ENCODE measurements at places on chromosomes 2 and 18.

- no peak for DNase-seq
Measured at GRCh38 chr2:133651861-133652260, 83.6 kb upstream of the NCKAP5 start.

GRCh38 chr2:100248971-100249370 lies 73.3 kb downstream of the LONRF2 start:
- DNase-seq, result no peak

- no peak for DNase-seq
Measured at GRCh38 chr18:46220116-46220515, 115.9 kb downstream of the HAUS1 start.

DNA sequence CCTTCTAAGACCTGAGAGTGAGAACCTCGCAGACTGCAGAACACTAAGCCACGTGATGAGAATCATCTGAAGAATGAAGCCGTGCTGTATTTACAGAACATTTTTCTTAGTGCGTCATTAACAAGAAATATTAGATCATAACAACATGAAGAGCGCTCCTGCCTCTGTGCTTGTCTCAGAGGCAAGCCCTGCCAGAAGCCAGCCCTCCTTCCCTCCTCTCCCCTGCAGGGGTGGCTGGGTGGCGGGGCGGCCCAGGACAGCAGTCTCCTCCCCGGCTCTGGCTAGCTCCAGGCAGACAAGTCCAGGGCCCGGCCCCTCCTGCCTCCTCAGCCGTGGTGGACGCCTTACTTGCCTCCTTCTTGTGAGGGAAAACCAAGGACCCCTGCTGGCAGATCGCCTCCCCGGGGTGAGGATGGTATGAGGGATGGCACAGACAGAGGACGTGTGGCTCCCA lies 262.7 kb downstream of the TWIST2 start:
- DNase-seq, result no peak

DNA sequence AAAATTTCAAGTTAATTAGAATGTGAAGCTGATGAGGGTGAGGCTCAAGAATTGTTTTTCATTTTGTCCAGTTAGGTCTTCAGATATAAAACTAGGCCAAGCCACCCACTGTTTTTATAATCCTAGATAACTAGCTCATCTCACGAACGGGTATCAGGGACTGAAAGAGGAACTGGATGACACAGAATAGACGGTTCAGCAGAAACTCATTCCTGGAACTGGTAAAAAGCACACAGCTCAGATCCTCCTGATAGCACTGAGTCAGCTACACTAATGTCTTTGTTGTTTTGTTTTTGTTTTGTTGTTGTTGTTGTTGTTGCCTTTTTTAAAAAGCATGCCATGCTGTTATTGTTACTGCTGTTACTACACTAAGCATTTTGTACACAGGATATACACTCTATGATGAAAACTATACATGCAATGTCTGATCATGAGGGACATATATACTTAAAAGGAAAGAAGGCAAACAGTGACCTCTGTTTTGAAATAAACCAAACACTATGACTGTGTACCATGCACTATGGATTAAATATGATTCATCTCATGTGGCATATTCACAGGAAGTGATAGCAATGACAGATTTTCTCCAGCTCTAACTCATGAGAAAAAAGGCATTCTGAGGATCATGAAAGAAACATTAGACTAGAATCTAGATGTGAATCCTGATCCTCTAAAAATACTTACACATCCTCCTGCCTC lies 437.6 kb downstream of the NCKAP5 start:
- peak; percentile 19 for DNase-seq

DNA sequence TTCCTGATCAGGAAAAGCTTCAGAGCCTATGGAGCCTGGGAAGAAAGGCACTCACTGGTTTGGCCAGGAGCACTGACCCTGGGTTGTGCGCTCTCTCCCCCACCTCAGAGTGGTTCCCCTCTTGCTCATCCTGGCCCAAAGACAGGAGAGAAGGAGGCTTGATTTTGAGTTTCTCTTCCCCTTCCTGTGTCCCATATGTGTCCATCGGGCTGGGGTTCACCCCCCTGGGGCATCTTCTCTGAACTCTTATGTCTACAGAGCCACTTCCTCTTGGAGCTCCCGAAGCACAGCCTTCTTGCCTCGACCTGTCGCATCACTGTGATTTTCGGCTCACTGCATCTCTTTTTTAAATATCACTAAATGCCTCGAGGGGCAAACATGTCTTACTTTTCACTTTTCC lies 692.3 kb downstream of the RNF144A start:
- DNase-seq, result no peak

DNA sequence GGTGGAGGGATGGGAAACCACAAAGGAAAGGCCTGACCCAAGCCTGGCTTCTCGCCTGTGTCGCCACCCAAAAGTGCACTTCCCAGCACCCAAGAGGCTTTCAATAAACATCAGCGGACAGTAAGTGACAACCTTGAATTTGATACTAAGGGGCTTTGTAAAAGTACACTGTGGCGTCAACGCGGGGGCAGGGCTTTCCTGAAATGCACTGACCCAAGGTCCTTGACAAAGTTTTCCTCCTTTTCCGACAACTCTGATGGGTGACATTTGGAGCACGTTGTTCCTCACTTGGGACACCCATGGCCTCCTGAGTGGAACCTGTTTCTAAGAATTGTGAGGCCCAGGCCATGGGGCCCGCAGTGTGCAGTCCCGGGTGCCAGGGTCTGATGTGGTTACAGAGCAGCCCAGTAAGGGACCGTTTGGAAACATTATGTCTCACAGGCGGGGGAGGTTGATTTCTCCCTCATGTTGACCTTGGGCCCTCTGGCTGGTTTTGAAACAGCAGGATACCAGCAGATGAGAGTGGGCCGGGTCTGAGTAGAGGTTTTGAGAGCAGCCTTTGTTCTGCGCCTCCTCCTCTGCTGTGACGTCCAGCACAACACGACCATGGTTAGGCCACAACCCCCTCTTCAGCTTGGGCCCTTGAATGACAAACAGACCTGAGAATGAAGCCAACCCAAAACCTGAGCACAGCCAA lies 2.8 kb upstream of the ZBTB14 start:
- DNase-seq, result no peak

DNA sequence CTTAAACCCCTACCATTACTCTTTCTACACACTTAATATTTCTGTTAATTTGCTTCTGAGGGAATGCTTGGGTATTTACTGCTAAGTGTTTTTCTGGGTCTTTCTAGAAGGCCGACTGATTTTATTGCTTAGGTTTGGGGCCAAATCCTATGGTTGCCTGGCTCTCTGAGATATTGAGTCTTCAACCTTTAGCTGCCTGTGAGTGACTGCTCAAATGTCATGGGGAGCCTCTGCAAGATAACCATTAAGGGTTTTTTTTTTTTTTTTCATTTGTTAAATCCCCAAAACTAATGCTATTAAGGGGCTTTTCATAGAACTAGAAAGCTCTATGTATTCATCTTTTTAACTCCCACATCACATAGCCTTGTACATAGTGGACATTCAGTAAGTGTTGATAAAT lies 5.0 kb downstream of the OSBPL6 start:
- DNase-seq, result no peak

DNA sequence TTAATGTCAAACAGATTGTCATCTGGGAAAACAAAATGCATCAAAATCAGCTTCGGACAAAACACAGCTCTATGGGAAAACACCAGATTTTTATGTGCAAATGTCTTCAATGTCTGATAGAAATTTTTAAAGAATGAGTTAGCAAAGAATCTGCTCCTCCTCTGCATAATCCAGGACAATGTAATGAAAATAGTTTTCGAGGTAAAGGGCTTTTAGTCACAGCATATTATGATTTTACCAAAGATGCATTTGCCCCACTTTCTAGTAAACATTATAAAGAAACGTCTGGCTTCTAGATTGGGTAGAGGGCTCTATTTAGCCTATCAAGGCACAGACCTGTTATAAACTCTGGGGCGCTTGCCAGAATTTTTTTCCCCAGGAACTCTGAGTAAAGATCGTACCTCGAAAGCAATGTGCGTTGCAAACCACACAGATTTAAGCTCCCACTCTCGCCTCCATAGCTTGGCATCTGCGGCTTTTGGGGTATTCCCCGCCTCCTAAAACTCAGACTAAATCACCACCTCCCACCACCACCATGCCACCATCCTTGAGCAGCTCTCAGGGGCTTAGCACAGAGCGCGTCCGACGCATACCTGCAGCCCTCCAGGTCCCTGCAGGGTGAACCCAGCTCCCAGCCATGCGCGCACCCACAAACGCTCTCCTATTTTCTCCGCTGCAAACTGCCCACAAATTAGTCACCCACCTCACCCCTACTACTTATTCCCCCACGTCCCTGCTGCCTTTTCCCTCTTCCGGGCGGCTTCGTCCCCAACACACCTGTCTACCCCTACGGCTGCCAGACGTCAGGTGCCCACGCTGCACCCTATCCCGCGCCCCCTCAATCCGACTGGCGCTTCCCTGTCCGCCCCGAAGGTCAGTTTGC lies 829 bp downstream of the ACVR1C start:
- DNase-seq, result no peak

DNA sequence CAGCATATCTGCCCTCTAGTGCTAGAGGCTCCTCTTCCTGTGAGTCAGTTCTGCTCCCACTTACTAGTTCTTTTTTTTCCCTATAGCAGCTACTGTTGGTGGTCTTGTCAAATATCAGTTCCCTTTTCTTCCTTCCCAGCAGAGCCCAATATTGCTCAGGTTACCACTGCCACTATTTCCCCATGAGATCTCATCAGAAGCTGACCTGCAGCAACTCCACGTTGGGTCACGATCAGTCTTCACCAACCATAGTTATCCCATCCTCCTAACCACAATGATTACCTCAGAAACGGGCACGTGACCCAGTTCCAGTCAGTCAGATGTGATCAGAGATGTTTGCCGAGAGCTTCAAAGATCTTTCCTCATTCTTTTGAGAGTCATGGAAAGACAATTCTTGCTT lies 59.7 kb upstream of the CAPN13 start:
- DNase-seq, result no peak

GRCh38 chr2:120241684-120242083 lies 11.0 kb upstream of the RALB start:
- DNase-seq, result peak; percentile 46

DNA sequence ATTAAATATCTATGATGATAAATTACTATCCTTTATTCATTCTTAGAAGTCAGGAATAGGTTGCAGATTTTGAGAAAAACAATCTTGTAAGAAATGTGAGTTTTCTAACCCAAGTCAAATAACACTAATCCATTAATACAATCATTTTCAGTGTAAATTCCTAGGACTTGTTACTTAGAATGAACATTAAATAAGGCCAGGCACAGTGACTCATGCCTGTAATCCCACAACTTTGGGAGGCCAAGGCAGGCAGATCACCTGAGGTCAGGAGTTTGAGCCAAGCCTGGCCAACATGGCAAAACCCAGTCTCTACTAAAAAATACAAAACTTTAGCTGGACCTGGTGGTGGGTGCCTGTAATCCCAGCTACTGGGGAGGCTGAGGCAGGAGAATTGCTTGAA lies 45.8 kb upstream of the CDKL4 start:
- DNase-seq, result no peak

DNA sequence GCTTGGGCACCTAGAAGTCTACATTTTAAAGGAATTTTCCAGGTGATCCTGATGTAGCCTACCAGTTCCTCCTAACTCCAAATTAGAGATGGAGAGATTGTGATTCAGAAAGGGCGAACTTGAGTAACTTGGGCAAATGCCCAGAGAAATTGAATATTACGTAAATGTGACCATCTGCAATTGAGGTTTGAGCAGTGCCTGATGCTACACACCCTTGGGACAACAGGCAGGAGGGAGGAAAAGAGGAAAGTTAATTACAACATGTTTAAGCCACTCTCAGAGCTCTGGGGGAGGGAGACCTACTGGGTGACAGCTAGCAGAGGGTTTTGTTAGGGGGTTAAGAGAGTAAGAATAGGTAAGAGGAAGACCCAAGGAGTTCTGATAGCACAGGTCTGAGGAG lies 208.9 kb downstream of the LPIN1 start:
- no peak for DNase-seq

- DNase-seq, result no peak
Measured at GRCh38 chr2:36362291-36362690, 6.7 kb downstream of the CRIM1 start.

GRCh38 chr2:217625557-217626169 lies 377.1 kb downstream of the TNS1 start:
- peak; percentile 93 for DNase-seq

DNA sequence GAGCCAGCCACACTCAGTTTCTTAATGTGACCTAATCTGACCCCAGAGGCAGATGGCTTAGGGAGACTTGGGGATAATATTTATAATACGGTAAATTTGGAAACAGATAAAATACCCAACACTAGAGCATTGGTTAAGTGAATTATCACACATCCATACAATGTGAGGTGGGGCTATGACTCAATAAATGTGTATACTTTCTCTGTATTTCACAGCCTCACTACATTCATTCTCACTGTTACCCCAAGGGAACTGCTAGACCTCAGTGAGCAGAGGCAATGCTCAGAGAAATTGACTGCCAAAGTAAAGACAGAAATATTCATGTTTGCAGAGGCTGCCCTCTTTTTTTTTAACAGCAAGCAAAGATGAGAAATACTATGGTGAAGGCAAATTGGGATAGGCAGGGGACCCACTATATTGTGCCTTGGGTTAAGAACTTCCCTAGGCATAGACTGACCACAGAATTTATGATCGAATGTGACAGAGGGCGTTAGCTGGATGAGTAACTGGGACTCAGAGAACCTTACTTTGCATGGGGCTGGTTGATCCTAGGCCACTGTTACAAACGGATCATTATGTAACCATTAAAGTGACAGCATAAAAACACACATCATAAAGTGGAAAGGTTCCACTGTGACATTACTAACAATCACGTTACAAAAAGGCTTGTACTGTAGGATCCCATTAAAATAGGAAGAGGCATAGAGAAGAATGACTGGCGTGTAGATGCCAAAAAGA lies 246.0 kb upstream of the LYPD1 start:
- peak; percentile 27 for DNase-seq

DNA sequence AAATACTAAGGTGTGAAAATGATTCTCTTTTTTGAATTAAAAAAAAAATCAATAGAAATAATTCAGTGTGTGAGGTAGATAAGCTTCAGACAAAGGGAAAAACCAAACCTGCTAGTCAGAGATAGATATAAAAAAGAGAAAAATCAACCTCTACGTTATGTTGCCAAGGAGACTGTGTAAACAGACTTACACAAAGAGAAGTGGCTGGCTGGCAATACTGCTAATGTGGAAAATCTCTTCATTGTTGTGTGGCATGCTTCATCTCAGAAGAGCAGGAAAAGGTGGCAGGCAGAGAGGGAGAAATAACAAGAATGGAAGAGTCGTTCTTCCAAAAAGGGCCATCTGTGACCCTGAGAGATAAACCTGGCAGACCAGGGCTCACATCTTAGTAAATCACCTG lies 200.8 kb downstream of the SLC8A1 start:
- peak; percentile 70 for DNase-seq

- DNase-seq, result no peak
Measured at GRCh38 chr18:48219810-48220499, 189.2 kb downstream of the ZBTB7C start.
